ENCODE measurements at places on chromosomes 16 and 17. TPM values are rescaled to one million over a fixed set of nuclear protein-coding genes. Genes with fewer than 3 reads are reported as not detected.

DNA sequence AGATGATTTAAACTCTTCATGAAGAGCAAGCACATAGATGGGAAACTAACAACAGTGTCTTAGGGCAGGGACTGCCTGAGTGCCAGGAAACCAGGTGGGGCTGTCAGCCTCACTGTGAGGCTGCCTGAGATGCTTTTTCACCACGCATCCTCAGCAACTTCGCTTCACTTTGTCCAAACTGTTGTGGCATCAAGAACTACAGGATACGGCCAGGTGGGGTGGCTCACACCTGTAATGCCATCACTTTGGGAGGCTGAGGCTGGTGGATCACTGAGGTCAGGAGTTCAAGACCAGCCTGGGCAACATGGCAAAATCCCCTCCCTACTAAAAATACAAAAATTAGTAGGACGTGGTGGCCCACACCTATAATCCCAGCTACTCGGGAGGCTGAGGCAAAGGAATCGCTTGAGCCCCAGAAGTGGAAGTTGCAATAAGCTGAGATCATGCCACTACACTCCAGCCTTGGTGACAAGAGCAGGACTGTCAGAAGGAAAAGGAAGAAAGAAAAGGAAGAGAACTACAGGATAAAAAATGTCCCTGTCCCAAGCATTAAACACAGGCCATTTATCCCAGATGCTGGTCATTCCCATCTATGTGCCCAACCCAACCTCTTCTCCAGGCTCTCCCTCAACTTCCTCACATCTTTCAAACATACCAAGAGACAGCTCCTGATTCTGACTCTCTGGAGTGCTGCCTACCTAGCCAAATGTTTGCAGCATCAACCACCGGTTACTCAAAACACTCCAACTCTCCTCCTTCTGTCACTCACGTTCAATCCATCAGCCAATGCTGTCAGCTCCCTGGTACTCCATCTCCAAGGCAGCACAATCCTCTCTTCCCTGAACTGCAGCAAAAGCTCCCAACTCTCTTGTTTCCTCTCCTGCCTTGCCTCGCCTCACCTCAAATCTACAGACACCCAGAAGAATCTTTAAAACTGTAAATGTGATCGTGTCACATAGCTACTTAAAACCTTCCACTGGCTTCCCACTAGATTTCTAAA, 1.6 kb downstream of the EIF4A3 start:
- no peak for DNase-seq

The PRSS8 gene
- not detected for total RNA-seq

The DUXB gene
- not detected for total RNA-seq

DNA sequence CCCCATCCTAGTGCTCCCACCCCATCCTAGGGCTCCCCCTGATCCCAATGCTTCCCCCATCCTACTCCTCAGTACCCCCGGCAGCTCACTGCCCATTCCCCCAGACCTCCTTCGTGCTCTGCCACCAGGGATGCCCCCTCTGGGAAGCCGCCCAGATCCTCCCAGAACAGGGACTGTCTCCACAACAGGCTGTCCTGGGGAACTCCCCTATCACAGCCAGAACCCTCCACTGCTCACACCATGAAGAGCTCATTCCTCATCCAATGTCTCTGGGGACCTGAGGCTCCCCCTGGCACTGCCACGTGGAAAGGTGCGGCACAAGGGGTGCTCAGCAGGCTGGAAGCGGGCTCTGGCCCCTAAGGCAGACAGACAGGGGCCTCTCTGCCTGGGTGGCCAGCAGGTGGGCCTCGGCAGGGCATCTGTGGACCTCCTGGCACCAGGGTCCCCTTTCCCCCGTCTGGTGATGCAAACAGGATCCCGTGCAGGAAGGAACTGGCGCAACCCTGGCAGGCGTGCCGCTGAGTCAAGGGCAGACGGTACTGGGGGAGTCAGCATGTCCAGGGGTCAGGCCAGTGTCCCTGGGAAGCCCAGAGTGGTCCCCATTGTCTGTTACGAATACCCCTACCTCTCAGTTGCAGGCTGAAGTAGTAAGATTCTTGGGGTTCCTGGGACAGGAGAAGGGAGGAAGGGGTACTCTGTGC, 14.8 kb upstream of the PVALEF start:
- no peak for DNase-seq

The CTRB1 gene
- total RNA-seq = not detected

DNA sequence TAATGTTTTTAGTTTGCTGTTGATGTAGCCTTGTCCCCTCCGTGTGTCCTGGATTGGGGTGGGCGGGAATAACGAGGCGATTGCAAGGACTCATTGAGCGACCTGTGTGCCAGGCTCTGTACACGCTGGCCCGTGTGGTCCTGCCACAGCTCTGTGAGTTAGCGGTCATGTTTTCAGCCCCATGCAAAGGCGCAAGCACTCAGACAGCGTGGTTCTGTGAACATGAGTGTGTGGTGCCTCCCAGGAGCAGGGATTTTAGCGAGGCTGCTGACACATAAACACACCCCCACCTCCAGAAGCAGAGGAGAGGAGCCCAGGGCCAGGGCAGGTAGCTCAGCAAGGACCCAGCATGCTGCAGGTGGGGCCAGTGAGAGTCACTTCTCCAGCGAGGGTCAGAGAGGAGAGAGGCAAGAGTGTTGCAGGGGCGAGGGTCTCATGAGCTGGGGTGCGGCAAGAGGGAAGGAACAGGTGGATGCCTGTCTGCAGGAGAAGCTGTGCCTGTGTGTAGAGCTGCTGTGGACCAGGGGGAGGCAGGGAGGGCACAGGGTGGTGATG, 115.3 kb downstream of the OR1D5 start:
- DNase-seq = no peak

DNA sequence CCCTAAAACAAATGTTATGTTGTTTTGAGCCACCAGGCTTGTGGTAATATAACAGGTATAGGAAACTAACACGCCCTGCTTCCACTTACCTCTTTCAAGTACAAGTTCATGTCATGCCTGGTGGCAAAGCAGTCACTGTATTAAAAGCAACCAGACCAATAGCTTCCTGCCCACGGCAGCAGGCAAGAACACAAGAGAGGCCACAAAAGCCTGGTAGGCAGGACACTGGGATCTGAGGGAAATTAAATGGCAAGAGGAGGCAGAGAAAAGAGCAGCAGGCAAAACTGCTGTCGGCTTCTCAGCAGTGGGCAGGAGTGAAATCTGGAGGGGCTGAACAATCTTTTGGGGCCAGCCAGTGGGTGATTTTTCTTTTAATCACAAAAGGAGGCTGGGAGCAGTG, 2.2 kb downstream of the CYTH1 start:
- no peak for DNase-seq

GRCh38 chr17:58541249-58541648, 26.8 kb upstream of the MTMR4 start:
- no peak for DNase-seq

- no peak for DNase-seq
Measured at GRCh38 chr17:4544135-4544950, 10.8 kb downstream of the MYBBP1A start.

DNA sequence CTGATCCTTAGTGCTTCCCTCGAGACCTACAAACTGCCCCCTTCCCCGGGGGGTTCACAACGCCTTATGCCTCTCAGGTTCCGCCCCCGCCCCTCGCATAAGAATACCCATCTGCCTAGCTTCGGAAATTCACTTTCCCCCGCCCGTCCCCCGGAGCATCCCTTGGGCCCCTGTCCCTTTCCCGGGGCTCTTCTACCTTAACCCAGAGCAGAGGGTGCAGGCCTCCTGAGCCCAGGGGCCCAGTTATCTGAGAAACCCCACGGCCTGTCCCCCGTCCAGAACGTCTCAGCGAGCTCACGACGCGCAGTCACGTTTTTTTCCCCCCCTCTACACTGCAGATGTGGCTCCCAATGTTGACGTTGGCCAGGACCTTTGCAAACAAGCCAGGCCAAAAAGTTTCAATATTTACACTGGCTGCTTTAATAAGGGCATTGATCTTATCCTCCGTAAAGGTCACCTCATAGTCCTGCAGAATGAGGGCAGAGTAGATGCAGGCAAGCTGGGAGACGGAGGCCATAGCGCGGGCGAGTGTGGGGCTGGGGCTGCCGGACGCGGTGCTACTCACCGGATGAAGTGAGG, 1.4 kb upstream of the NBR1 start:
- DNase-seq = no peak

- peak; percentile 83 for DNase-seq
Measured at GRCh38 chr16:3961449-3961849, 80.9 kb upstream of the CREBBP start.

GRCh38 chr16:2149630-2150417, 1.4 kb downstream of the RAB26 start:
- peak; percentile 54 for DNase-seq

DNA sequence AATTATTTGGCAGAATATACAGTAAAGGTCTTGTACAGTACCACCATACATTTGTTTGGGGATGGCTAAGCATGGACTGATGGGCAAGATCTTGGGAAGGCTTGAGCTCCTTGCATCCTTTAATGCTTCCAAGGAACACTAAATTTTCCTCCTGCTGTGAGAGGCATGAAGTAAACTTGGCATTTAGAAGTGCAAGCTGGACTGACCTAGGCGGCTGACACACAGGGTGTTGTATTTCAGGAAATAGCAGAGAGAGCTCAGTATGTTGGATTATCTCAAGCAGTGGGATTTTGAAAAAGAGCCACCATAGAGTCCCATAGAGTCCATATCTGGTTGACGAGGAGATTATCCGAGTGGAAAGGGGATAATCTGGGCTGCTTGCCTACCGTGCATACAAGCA, 2137.1 kb downstream of the TP53TG3F start:
- no peak for DNase-seq

- DNase-seq = no peak
Measured at GRCh38 chr16:72224260-72224768, 52.4 kb upstream of the PMFBP1 start.

GRCh38 chr16:20410121-20410723, 888 bp downstream of the ACSM5 start:
- DNase-seq = peak; percentile 63

DNA sequence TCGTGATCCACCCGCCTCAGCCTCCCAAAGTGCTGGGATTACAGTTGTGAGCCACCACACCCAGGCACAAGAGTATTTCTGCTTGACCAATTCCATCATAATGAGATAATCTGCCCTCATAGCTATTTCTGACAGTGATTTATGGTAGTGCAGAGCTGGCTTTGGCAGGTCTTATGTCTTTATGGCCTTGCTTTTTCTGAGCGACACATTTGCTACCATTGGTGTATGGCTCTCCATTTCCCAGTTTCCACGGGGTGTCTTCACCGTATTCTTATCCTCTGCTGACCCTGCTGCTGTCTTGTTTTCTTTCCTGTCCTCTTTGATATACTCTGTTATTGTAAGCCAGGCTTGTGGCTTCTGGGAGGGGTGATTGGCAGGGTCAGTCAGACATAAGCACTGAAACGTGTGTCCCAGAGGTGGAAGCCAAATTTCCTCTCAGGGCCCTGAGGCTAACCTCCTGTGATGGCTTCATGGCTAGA, 161.1 kb upstream of the TBX2 start:
- no peak for DNase-seq

DNA sequence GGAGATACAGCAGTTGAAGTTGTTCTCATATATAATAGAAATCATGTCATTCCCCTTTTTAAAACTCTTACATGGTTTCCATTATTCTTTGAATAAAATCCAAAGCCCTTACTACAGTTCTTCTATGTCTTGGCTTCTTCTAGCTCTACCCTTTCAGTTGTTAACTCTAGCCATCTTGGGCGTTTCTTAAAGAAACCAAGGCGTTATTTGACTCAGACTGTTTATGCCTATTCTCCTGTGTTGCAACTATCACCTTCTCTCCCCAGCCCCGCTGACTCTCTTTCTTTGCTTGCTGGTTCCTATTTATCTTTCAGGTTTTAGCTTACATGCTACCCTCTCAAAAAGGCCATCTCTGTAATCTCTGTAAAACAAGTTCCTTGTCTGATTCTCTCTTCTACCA, 32.7 kb downstream of the NFATC3 start:
- DNase-seq = no peak

- peak; percentile 31 for DNase-seq
Measured at GRCh38 chr16:68128577-68129305, 43.6 kb downstream of the NFATC3 start.

- DNase-seq = peak; percentile 71
Measured at GRCh38 chr16:48117217-48118105, 38.3 kb downstream of the ABCC12 start.

DNA sequence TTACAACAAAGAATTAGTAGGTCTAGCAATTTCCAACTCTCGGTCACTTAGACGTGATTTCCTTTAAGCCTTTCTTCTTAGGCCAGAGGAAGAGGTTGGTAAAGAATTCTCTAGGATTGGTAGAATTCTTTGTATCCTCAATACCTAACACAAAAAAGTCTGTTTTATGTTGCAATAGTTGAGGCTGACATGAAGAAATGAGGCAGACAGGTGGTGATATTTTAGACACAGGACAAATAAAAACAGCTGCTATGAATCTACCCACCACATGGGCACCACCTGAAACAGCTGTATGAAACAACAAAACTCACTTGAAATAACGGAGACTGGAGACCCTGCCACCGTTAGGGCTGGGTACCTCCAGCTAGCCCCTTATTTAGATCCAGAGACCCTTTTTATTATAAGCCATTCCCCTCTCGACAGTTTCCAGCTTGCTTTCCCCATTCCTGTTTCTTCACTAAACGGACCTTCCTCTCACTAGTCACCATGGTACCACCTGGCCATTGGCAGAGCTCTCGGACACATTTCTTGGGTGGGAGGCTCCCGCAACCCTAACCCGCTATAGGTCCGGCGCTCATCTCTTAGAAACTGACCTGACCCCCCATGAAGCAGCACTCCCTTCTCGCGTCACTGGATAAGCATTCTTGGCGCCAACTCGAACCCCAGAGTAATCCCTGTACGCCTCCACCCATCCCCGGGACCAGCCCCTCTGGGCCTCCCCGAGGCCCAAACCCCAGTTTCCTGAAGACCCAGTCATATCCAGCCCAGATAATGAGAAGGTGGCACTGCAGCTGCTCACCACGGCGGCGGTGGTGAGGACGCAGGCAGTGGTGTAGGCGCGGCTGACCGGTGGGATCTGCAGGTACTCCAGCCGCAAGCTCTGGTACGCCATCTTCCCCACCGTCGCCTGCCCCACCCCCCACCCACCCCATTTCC, at the start of gene DERL2:
Gene DERL2, minus strand, starts transcription at position 909 of the 936 bp plus-strand sequence. Its CDS starts 17 bp downstream, at position 892.
- DNase-seq = peak; percentile 65

DNA sequence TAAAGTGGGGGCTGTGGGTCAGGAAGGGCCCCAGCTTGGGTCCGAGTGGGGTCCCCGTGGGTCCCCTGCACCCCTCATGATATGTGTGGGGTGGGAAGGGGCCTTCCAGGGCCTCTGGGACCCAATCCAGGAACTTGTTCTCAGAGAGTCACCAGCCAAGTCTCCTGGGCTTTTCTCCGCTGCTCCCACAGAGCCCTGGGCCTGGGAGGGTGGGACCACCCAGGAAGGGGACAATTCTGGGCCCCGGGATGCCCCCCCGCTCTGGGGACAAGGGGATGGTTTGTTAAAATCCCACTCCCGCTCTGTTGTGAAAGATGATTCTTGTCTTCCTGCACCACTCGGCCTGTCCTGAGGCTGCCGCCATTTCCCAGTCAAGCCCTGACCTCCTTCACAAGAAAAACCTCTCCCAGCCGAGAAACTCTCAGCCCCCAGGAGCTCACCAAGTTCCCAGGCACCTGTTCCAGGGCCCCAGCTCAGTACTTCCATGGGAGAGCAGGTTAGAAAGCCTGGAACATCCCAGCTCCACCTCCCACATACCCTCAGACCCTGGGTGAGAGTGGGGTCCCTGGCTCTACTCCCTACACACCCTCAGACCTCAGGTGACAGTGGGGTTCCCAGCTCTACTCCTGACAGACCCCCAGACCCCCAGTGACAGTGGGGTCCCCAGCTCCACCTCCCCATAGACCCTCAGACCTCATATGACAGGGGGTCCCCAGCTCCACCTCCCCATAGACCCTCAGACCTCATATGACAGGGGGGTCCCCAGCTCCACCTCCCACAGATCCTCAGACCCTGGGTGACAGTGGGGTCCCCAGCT, 75.1 kb downstream of the METRNL start:
- no peak for DNase-seq

GRCh38 chr16:89629827-89630610, 16.6 kb downstream of the DPEP1 start:
- no peak for DNase-seq

The PRPSAP2 gene
- total RNA-seq = 72.5 TPM
